Left kidney (tissue), 8 donors: ENCODE measurements at places on chromosomes 3 and 15.

DNA sequence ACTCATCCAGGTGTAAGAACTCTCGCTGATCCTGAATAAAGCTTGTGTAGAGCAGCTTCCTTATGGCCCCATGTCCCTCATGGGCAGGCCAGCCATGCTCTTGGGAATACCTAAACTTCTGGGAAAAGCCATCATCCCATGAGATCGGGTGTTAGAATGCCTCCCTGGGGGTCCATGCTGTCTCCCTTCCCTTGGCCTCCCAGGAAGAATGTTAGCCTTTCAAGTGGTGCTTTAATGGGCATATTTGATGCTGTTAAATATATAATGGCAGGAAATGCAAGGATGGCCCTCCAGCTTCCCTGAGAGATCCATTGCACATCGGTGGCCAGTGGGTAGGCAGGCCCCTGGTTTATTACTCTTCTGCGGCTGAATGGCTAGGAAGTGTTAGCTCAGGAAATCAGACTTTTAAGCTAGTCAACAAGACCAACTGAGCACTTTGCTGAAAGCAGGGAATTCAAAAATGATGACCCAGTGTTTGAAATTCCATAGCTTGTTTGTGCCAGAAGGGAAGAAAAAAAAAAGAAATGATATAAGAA is 60.5 kb upstream of the LRTM1 start:
- DNase-seq, result no peak

DNA sequence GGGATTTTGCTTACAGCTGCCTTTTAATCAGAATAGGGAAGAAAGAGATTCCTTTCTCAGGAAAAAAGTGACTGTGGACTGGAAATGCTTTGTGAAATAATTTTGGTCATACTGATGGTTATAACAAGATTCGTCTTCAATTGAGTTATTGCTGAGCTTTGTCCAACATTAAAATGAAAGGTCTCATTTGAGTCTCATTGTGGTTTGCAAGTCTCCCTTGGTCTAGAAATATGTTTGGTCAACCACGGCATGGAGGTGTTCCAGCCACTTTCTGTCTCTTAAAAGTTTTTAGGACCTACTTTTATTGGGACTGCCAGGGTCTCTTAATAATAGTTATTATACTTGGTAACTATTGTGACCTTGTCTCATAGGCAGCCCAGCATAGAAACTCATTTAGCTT is 15.3 kb downstream of the FLNB start:
- DNase-seq, result no peak

- no peak for DNase-seq
Observed at GRCh38 chr3:69113536-69113935, 8.9 kb downstream of the LMOD3 start.

DNA sequence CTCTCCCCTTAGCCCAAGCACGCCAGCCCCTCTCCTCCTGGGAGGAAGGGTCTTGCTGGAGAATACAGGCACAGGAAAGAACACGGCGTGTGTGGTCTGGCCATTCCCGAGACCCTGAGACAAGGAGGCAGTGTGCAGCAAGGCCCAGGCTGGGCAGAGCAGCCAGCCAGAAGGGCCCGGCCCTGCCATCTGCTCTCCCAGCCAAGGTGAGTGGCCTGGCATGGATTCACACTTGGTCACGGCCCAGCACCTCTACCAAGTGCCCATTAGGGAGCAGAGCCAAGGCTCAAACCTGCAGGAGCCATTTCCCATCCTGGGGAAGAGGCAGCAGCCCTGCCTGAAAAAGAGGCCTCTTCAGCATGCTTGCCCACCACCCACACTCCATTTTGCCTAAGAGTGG is 28.6 kb downstream of the MEGF11 start:
- no peak for DNase-seq

DNA sequence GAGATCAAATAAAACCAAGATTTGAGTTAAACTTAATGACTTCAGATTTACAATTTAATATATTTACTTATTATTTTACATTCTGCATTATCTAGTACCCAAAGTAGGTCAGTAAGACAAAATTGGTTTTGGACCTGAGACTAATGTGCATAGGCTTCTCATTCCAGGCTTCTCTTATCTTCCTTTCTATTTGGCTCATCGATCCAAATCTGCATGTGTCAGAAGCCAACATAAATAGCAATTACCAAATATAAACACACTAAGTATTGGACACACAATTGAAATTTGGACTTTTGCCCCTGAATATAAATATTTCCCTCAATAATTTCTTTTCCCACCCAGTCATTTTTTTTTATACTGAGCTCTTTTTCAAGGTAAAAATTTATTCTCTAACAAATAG is 290.6 kb upstream of the ARHGEF26 start:
- no peak for DNase-seq

DNA sequence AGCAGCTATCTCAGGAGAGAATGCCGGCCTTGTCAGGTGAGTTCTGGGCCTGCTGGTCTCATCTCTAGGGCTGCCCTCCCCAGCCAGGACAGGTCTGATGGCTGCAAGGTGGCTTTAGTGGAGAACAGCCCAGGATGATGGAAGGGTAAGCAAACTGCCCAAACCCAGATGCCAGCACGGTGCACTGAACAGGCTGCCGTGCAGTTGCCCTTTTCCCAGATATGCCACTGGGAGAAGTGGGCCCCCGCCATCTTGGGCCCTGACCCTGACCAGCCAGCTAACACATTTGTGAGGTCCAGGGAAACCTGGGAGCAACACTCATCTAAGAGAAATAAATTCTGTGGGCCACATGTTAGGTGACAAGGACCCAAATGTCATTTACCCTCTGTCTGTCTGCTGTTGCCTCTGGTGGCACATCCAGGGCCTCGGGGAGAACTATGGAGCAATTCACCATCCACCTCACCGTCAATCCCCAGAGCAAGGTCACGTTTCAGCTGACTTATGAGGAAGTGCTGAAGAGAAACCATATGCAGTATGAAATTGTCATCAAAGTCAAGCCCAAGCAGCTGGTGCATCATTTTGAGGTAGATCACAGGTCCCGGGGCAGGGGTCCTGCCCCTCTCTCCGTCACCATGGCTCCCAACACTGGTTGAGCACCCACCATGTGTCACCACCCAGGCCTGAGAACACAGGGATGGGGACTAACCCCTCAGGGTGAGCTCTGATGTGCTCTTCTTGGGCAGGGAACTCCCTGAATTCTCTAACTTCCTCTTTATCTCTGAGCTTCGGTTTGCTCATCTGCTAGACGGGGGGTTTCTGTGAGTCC is 1.8 kb downstream of the ITIH1 start:
- no peak for DNase-seq

DNA sequence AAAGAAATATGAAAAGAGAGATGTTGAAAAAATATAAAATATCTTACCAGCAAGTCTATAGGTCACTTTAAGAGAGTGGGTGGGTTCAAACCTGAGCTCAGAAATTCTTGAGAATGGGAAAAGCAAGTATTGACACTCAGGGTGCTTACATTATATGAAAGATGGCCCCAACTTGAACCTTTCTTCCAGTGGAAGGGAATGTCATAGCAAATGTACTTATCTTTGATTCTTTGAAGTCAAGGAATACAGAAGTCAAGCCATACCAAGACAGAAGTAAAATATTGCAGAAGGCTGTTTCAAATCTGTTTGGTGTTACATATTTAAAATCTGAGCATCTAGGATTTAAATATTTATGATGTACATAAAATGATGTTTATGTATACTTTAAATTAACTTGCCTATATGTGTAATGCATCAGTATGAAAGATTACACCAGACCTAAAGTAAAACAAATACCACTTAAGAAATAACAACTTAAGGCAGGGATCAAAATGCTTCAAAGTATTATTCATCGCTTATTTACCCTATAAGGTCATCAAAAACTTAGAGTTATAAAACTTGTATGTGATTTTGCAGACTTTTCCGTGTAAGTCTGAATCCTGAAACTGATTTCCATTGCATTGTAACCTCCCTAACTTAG is 8.7 kb downstream of the MME start:
- DNase-seq, result no peak

DNA sequence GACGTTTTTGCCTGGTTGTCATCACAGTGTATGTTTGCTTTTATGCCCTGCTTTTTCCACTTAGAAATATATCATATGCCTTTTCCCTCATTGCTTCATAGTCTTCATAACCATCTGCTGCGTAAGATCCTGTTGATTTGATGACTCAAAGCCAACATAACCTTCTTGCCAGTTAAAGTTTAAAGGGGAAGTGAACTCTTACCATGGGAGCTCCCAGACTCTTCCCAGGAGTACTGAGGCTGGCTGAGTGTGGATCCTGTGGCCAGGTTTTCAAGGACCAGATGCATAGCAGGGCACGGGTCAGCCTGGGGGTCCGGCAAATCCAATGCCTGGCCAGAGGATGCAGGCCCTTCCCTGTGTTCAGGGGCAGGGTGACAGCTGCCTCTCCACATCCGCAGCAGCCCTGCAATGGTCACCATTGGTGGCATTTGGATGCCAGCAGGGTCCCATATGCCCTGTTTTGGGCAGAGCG is 42.0 kb upstream of the SACM1L start:
- no peak for DNase-seq

DNA sequence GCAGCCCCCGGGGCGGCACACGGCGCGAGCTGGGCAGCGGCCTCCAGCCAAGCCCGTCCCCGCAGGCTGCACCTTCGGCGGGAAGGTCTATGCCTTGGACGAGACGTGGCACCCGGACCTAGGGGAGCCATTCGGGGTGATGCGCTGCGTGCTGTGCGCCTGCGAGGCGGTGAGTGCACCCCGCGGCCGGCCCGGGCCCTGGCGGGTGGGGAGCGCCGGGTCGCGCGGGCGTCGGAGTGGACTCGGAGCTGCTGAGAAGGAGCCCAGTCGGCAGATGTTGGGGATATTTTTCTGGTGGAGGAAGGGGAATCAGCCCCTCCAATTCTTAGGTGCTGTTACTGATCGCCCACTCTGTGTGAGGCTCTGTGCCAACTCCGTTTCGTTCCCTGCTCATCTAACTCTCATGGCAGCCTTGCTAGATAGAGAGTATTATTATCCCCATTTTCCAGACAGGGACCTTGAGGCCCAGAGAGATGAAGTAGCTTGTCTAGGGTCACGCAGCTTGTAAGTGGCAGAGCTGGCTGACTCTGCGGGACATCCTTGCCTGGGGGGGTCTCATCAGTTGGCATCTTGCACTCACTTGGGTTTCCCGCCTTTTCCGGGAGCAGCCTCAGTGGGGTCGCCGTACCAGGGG is 890 bp downstream of the CHRD start:
- no peak for DNase-seq

- DNase-seq, result no peak
Observed at GRCh38 chr15:89666858-89667705, 11.8 kb upstream of the KIF7 start.

DNA sequence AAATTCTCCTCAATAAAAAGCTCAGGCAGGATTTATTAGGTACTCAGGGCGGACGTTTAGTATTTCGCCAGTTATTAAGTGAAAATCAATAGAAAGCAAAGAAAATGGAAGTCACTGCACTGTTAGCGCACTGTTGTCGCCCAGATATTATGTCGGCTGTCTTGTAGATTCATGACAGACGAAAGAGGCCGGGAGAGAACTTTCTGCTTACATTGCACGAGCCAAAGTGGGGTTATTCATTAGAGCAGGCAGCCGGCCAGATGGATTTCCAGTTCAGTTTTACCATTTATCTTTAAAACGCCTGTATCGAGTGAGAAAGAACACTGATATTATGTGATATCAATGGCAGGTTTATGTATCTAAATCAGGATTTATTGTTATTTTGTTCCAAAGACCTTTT is 866.0 kb upstream of the NR2F2 start:
- DNase-seq, result peak; percentile 89

- no peak for DNase-seq
Observed at GRCh38 chr3:186464424-186465093, 79.6 kb downstream of the CRYGS start.

GRCh38 chr3:41216993-41217392 is 17.7 kb downstream of the CTNNB1 start:
- DNase-seq, result no peak

GRCh38 chr15:48394970-48395369 is 63.7 kb downstream of the DUT start:
- DNase-seq, result no peak

DNA sequence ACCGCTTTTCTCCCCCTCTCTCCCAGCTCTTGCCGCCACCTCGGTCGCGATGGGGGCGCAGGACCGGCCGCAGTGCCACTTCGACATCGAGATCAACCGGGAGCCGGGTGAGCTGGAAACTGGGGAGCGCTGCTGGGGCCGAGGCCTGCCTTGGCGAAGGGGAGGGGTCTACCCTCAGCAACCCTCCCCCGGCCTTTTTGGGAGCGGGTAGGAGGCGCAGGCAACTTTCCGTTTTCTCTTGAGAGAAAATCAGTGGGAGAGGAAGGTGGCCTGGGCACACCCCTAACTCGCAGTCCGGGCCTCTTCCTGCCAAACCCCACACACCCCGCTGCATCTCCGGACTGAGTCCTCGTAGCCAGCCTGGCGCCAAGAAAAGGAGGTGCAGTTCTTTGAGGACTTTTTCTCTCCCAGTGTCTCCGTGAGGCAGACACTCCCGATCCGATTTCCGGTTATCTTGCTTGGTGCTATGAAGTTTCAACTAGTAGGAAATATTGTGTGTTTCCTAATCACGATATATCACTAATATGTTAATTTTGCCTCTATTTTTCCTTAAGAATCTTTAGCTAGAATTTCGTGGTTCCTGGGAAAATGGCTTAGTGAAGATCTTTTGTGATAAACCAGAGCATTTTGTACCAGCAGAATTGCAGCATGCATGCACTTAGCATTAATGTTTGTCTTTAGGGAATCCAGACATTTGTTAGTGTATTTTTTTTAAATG is 631 bp downstream of the NKTR start:
- DNase-seq, result peak; percentile 53

DNA sequence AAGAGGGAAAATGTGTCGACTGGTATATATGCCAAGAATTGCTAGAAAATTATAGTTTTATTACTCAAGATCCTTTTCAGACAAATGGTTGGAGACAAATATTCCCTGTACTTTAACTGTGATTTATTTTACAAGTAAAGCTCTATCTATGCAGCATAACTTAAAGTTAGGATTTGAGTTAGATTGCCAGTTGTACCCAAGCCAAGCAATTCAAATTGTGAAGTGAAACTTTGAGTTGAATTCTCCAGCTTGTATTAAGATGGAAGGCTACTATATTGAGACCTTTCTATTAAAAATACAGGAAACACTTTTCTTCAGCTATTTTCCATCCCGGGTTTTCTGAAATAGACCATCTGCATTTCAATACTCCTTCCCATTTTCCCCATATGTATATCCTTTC is 333.1 kb upstream of the RBMS3 start:
- DNase-seq, result no peak

- no peak for DNase-seq
Observed at GRCh38 chr15:62320259-62320658, 155.2 kb upstream of the C2CD4B start.

GRCh38 chr3:98589331-98590036 is 3.9 kb downstream of the CPOX start:
- DNase-seq, result no peak
